ENCODE measurements at places on chromosomes 6 and 20.
A peak's percentile ranks its signal among the peaks of the same experiment; 100 is the strongest.

GRCh38 chr6:129785047-129785755, 75.2 kb upstream of the ARHGAP18 start:
- DNase-seq: no peak

DNA sequence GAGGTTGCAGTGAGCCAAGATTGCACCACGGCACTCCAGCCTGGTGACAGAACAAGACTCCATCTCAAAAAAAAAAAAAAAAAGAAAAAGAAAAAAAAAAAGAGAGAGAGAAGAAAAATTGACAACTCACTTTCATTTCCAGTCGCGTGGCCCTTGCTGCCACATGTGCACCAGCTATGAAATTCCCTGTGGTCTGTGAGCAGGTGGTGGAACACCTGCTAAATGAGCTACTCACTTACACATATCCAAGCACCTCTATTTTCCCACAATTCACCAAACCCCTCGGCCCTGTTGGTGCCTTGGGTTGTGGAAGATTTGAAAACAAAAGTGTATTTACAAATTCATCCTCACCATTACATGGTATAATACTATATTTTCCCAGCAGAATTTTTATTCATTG, 105.2 kb upstream of the ASF1A start:
- DNase-seq: no peak

DNA sequence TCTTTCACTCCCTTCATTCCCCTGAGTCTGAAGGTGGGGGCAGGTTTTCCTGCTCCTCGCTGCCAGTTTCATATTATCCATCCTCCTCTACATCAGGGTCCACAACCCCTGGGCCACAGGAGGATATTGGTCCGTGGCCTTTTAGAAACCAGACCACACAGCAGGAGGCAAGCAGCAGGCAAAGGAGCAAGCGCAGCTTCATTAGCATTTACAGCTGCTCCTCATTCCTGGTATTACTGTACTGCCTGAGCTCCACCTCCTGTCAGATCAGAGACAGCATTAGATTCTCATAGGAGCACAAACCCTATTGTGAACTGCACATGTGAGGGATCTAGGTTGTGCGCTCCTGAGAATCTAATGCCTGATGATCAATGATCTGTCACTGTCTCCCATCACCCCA, 380.3 kb downstream of the ARHGAP18 start:
- no peak for DNase-seq

- DNase-seq: no peak
Measured at GRCh38 chr6:18323935-18324705, 59.8 kb upstream of the DEK start.

GRCh38 chr6:15425947-15426346, 180.1 kb downstream of the JARID2 start:
- no peak for DNase-seq

GRCh38 chr6:90586546-90586835, 381 bp downstream of the MAP3K7 start:
- DNase-seq: peak; percentile 17

DNA sequence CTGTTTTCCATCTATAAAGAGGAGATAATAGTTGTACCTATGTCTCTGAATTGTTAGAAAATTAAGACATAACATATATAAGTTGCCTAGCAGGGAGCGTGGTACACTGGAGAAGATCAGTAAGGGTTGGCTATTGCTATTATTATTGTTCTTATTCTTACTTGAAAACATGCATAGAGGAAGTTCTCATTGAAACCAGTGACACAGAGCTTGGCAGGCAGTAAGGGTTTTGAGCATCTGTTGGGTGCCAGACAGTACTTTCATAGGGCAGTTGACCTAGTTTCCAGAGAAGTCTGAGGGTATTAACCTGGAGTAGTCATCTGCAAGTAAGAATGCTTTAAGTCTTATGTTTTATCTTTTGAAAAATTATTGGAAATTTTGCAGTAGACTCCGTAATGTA, 13.3 kb upstream of the SGK1 start:
- DNase-seq: no peak

GRCh38 chr6:111894951-111895350, 21.7 kb upstream of the FYN start:
- DNase-seq: no peak
